ENCODE measurements at places on chromosomes 5 and 9.

DNA sequence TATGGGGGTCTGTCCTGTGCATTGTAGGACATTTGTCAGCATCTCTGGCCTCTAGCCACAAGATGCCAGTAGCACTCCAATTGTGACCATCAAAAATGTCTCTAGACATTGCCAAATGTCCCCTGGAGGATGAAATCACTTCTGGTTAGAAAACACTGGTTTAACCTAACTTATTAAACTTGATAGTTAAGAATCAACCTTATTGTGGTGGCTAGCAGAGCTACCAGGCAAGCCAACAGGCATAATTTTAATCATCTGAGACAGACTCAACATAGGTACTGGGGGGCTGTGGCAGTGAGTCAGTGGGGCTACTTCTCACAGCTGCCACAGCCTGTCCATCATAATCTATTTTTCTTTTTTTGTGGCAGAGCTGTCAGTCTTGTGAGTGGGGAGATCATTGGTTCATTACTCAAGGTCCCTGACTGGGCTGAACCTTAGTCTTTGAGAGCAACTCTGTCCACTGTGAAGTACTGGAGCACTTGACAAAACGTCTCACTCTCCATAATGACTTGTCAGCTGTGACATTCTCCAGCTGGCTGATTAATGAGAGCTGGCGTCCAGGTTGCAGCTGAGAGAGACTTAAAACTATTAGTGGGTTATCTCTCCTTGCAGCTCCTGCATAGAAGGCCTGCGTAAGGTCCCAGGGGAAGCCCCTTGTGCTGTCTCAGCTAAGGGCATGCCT is 107.9 kb downstream of the DCP2 start:
- DNase-seq: no peak

DNA sequence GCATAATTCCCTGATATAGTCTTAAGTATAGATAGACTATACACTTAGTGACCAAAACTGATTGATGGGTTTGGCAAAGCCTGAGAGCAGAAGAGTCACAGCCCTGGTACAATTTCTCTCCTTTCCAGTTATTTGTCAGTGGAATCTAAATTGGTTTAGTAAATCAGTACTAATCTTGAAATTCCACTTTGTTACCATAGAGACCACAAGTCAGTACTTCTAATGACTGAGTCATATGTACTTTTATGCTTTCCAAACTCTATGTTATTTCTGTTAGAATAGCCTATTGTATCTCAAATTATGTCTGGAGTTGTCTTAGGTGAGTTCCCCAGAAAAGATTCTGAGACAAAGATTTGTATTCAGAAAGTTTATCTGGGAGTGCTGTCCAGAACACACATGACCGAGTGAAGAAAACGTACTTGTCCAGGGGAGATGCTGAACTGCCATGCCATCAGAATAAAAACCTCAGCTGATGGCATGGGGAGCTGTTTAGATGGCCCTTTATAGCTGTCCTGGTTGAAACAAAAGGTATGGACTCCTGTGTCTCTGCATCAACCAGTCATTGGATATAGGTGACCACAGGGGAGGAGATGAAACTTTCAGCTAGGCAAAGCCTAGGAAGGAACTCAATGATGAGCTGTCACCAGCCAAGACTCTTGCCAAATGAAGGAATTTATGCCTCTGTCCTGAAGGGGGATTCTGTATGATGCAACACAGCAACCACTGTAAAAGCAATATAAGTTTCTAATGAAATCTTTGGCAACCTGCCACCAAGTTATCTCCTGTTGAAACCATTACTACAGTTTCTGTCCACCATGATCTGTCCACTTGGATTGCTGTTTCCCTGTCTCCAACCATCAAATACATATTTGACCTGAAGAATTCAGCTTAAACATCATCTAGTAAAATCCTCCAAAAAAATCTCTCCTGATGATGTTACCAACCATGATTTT is 18.0 kb upstream of the SMC2 start:
- DNase-seq: no peak

DNA sequence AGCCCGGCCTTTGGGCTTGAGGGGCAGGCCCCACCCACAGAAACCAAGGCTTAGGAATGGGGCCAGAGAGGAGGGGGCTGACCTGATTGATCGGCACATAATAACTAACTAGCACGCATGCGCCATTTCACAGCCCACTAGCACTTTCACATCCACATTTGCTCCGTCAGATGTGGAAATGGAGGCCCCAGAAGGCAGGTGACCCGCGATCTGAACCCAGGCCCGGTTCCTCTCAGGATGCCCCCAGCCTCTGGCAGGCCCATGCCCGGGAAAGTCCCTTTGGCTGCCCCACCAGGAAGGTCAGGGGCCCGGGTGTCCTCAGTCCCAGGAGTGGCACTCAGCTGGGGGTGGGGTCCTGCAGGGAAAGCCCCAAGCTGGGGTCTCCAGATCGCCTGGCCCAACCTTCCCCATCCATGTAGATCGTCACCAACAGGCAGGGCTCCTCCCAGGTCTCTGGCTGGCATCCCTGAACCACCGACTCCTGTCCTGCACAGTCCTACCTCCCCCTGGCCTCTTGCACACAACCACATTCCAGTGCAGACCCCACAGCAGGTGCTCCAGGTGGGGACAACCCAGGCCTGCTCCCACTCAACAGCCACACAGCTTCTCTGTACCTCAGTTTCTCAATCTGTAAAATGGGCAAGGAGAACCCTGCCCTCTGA is 46.7 kb downstream of the VAV2 start:
- no peak for DNase-seq

GRCh38 chr5:4572311-4573100 is 567.6 kb upstream of the ADAMTS16 start:
- no peak for DNase-seq

DNA sequence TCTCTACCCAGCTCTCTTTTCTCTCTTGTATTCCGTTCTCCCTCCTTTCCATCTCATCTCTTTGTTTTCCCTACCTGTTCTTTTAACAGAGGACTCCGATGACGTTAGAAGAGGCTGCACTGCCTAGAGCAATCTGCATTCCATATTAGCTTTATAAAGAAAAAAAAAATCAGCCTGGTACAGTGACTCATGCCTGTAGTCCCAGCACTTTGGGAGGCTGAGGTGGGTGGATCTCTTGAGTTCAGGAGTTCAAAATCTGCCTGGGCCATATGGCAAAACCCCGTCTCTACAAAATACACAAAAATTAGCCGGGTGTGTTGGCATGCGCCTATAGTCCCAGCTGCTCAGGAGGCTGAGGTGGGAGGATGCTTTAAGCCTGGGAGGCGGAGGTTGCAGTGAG is 49.0 kb downstream of the DAPK1 start:
- DNase-seq: no peak

GRCh38 chr9:127963359-127964064 is 17.3 kb downstream of the EEIG1 start:
- DNase-seq: peak; percentile 68

- DNase-seq: no peak
These were observed 1.4 kb downstream of the OTULIN start for GRCh38 chr5:14665949-14666348.

DNA sequence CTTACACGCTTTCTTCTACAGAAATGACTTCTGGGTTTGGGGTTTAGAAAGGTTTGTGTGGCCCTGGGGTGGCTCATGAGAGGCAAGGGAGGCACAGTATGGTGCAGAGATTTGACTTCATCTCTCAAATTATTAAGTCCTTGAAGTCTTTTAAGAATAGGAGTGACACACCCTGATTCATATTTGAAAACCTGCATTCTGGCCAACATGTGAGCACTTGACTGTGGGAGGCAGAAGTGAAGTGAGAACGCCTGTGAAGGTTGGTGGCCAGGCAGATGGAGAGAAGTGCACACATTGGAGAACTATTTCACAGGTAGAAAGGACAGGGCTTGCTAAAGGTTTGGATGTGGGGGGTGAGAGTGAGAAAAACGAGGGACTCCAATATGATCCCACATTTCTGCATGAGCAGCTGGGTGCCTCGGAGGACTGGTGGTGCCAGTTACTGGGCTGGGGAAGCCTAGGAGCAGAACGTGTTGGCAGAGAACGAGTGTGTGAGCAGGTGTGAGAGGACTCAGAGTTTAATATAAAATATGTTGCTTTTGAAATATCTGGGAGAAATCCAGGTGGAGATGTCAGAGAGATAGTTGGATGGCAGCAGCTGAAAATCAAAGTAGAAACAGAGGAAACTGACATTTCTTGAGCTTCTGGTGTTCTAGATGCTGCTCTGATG is 240.0 kb upstream of the ADAMTSL1 start:
- no peak for DNase-seq

DNA sequence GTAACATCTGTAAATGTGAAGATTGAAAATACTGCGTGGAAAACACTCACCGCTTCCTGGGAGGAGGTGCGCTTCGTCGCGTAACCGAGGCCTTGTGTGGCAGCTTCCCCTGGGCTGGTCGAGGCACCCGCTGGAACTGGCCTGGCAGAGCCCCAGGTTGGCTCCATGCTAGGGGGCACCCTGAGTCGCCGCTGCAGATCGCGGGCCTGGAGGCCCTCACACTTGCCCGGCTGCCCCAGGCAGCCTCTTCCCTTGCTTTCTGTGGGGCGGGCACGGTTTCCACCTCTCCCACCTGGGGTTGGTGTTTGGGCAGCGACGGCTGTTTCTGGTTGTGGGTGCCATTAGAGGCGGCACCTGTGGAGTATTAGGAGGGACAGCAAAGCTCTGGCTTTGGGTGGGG is 852 bp downstream of the ZNF354C start:
- no peak for DNase-seq

- DNase-seq: no peak
These were observed 361.9 kb downstream of the MAT2B start for GRCh38 chr5:163867324-163867723.

DNA sequence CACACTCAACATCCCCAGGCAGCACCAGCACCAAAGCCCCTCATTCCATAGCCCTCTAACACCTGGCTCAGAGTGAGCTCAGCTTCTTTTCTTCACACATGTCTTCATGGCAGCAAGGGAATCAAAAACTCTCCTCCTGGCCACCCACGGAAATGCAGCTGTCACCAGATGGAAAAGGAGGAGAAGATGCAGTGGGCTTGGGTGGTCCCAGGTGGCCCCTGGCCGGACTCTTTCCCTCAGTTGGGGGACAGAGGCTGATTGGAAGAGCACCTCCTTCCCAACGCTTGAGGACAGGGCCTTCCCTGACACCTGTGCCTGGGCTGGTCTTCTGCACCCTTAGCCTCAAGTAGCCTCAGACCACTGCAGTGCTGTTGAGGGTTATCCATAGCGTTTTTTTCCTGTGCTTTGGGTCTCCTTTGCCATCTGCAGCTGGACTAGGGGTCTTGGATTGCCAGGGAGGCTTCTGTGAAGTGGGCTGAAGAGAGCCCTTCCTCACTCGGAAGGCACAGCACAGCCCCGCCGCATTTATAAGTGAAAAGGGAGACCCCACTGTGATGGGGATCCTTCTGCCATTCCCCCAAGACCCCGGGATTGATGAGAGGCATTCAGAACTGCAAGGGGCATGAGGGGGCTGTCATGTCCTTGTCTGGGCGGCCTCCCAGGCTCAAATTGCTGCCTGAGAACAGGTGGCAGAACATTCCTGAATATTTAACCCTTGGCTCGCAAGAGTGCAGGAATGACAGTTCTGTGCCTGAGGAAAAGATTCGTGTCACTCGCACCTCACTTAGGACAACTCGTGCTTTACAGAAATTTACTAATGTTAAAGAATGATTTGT is 200.0 kb downstream of the AUH start:
- no peak for DNase-seq

DNA sequence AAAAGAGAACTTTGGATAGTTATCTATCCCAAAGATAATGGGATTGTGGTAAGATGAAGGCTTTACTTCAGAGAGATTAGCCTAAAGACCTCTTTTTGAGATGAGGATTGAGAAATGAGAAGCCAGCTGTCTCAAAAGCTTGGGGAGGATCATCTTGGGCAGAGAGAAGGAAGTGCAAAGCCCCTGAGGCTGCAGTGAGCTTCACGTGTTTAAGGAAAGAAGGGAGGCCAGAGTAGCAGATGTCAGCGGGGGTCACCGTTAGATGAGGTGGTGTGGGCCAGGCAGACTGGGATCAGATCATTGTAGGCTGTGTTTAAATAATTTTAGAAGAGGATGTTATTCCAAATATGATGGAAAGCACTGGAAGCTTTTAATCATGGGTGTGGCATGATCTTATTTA is 270.1 kb downstream of the ARHGEF28 start:
- DNase-seq: no peak

DNA sequence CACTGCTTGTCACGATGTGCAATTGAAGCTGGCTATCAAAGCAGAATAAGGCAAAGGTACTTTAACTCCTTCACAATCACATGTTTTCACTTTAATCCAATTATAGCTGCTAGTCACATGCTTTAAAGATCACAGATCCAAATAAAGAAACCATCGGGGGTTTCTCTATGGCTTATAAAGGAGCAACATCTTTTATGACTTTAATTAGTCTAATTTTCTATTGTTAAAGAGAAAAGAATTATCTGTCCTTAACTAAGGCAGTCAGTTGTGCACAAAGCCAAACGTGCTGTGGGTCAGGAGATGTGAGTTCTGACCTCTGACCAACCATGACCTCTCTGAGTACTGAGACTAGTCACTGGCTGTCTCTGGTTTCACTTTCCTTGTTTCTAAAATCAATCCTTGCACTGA is 561.1 kb downstream of the RAB3C start:
- no peak for DNase-seq

DNA sequence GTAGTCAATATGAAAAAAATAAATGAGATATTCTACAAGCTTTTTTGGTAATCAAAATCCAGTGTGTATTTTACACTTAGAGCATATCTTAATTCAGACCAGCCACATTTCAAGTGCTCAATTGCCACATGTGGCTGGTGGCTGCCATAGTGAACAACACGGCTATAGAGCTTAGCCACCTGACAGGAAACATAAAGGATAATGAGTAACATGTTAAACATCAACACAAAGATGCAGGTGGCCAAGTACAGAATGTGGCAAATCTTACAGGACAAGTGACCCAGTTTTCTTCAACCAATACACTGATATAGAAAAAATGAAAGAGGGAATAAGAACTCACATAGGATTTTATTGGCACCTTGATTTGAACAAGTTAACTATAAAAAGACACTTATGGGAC is 61.4 kb downstream of the KIF24 start:
- DNase-seq: no peak

GRCh38 chr9:126516561-126516935 is 97.2 kb upstream of the LMX1B start:
- no peak for DNase-seq

DNA sequence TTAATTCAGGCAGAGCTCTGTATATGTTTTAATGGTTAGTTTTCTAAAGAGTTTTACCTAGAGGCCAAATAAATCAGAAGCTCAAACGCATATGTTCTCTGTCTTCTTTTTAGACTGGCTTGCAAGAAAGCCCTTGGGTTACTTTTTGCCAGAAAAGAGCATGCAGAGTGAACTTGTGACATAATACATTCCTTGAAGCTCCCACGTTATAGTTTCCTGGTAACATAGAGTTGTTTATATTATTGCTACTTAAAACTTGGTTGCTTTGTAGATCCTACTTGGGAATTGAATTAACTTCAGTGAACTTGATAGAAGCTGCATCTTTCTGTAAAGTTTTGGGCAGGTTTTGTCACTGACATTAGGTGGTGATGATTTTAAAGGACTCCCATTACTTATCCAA is 102.9 kb downstream of the C9orf152 start:
- DNase-seq: no peak

GRCh38 chr5:112682621-112683061 is 55.0 kb upstream of the APC start:
- no peak for DNase-seq
